Stimulated activated CD4-positive, alpha-beta T cell treated with anti-CD3 and anti-CD28 coated beads, Interleukin-1b, Interleukin-23, amount 100 ng/mL, for 1 hour (primary cell): ENCODE measurements at places on chromosomes 13 and 19.

DNA sequence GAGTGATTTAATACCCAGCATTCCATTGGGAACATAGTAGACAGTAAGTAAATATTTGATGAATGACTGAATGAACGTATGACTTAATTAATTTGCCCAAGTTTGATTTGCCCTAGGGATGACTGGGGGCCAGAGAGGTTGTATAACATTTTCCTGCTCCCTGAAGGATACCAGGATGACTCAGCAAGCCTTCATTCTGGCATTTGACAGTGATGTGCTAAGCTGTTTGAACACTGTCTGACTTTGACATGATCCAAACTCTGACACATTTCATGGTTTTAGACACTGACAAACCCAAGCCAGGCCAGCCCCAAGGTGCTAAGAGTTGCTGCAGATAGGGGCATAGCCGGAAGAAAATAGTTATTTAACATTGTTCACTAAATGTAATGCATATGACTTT lies 53.4 kb upstream of the KLF12 start:
- no peak for DNase-seq

DNA sequence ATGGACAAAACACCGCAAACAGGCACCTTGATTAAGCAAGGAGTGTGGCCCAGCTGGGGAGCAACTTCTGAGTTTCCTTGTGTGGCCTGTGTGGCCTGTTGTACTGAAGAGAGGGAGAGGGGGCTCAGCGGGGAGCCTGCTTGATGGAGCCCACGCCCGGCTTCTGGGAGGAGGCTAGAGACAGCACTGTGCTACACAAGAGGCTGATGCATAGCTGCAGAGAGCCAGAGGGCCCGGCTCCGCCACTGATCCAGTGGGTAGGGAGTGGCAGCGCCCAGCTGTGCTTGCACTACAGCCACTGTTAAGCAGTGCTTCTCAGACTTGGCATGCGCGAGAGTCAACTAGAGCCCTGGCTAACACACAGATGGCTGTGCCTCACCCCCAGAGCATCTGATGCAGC lies 19.0 kb downstream of the LYL1 start:
- DNase-seq = no peak

DNA sequence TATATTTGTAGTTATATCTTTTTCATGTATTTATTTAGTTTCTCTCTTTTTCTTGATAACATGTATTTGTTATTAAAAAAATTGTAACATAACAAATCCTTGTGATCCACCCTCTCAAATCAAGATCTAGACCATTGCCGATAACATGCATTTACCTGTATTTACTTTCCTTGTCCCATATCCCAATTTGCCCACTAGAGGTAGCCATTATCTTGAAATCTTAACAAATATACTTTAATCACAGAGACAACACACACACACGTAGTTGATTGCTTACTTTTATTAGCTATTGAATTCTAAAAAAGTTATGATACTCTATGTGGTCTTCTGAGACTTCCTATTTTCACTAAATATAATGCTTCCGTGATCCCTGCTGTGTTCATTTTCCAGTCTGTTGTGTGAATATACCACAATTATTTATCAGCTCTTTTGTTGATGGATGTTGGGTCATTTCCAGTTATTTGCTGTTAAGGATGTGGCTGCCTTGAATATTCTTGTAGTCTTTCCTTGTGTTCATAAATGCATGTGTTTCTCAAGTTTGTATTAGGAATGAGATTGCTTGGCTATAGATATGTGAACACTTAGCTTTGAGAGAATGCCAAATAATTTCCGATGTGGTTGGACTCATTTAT lies 31.3 kb upstream of the ZMYM2 start:
- DNase-seq = no peak

DNA sequence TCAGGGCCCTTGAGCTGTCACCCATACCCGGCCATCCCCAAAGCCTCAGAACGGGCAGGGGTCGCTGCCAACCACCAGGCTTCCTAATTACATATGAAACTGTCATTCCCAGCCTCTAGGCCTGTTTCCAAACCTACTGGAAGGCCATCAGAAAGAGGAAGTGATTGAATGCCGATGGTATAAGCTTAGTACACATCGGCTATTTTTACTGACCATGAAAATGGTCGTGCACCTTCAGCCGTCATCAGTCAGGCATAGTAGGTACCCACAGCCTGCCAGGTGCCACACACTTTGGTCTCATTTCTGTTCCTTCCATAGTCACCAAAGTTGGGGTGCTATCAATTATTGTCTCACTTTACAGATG lies 10.2 kb downstream of the KRI1 start:
- DNase-seq = no peak

DNA sequence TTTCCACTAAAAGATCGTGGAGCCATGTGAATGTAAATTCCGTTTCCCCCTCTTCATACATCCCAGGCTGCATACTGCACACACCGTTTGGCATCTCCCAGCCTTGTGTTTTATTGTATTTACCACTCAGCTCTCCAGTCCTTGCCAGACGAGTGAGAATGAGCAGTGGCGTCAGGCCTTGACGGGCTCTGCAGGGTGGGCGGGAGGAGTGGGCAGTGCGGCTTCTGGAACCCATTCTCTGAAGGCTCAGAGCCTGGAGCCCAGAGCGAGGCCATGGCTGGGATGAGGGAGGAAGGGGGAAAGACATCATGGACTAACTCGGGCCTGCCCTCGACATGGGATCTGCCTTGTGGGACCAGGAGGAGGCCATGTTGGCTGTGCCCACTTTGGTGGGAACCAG lies 25.1 kb downstream of the BICRA start:
- DNase-seq = no peak

GRCh38 chr13:66483712-66484111 lies 746.4 kb downstream of the PCDH9 start:
- DNase-seq = no peak

- DNase-seq = no peak
Measured at GRCh38 chr19:19600793-19601330, 17.6 kb downstream of the PBX4 start.

- DNase-seq = no peak
Measured at GRCh38 chr19:14840206-14840605, 5.2 kb upstream of the OR7A5 start.

GRCh38 chr19:1039646-1040475 lies at the start of gene ABCA7:
ABCA7 (plus strand) TSS chr19:1040107; CDS start chr19:1041362, 1,255 bp downstream.
- DNase-seq = peak; percentile 99

DNA sequence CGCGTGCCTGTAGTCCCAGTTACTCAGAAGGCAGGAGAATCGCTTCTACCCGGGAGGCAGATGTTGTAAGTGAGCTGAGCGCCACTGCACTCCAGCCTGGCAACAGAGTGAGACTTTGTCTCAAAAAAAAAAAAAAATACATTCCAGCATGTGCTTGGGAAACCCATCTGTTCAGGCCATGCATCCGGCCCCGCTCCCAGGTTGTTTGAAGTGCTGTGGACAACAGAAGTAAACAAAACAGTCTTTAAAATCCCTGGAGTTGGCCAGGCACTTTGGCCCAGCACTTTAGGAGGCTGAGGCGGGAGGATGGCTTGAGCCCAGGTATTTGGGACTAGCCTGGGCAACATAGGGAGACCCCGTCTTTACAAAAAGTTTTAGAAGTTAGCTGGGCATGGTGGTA lies 3.2 kb upstream of the PTPRS start:
- DNase-seq = no peak

GRCh38 chr13:85197431-85197830 lies 601.8 kb downstream of the SLITRK6 start:
- DNase-seq = no peak

DNA sequence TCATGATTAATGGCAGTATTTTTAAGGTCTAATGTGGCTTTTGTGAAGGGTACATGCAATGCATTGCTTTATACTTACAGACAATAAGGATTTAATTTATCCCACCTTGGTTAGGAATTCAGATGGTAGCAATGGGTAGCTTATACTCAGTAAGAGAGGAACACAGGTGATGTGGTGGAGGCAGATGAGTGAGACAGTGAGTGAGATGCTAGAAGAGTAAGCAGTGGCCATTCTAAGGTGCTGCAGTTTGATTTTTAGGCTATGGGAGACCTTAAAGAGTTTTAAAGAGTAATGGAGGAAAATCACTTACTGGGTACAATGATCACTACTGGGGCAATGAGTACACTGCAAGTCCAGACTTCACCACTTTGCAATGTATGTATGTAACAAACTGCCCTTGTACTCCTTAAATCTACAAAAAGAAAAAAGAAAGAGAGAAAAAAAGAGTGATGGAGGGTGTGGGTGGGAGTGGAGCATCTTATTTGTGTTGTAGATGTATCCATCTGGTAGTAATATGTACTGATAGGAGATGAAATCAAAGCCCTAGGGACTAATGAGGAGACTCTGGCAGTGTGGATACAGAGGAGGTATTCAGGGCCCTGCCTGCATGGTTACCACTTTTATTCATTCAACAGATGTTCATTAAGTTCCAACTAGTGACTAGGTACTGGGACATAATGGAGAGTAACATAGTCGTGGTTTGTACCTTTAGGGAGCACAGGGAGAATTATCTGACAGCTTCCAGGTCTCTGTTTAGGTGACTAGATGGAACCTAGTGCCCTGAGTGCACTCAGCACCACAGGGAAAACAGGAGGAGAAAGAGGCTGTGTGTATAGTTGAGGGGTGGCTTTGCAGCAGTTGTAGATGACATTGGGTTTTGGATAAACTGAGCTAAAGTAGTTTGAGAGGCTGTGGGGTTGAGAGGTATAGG lies 99.0 kb downstream of the GPC6 start:
- no peak for DNase-seq

- DNase-seq = no peak
Measured at GRCh38 chr19:40754611-40755247, 3.7 kb downstream of the SNRPA start.

GRCh38 chr13:79943346-79944023 lies 397.4 kb downstream of the SPRY2 start:
- DNase-seq = no peak

DNA sequence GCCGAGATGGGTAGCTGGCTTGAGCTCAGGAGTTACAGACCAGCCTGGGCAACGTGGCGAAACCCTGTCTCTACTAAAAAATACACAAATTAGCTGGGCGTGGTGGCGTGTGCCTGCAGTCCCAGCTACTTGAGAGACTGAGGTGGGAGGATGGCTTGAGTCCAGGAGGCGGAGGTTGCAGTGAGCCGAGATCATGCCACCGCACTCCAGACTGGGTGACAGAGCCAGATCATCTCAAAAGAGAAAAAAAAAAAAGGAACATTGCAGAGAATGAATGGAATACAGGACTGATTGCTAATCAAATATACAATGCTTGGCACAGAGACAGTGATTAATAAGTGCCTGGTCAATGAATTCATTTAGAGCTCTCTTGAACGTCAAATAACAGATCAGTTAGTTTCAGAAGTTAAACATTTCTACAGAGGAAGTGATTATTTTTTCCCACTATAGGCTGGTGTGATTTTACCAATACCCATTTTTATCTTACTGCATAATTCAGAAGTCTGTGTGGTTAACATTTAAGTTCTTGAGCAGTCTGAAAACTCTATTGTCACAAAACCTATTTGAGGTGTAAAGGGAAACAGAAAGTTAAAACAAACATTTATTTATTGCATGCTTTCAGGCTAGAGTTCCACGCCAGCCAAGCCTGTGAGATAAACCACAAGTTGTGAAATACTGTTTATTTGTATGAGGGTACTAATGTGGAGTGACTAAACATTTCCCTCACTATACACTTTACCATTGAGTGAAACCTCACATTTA lies 7.7 kb upstream of the TBC1D4 start:
- no peak for DNase-seq

GRCh38 chr13:51298812-51299211 lies 40.7 kb upstream of the SERPINE3 start:
- DNase-seq = no peak

DNA sequence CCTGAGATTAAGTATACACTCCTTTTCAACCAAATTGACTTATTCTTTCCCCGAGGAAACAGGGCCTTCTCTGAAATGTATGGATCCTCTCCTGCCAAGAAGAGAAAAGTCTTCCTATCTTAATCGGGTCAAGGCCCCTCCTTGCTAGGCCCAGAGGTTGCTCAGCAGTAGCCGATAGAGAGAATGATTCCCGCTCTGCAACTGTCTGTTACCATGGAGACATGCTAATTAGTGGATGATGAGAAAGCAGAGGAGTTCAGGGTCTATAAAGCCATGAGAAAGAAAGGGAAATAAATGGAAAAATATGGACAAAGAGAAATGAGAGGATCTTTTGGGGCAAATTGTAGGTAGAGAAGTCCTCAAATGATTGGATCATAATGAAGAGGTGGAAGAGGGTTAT lies 103.5 kb downstream of the POU4F1 start:
- DNase-seq = no peak

DNA sequence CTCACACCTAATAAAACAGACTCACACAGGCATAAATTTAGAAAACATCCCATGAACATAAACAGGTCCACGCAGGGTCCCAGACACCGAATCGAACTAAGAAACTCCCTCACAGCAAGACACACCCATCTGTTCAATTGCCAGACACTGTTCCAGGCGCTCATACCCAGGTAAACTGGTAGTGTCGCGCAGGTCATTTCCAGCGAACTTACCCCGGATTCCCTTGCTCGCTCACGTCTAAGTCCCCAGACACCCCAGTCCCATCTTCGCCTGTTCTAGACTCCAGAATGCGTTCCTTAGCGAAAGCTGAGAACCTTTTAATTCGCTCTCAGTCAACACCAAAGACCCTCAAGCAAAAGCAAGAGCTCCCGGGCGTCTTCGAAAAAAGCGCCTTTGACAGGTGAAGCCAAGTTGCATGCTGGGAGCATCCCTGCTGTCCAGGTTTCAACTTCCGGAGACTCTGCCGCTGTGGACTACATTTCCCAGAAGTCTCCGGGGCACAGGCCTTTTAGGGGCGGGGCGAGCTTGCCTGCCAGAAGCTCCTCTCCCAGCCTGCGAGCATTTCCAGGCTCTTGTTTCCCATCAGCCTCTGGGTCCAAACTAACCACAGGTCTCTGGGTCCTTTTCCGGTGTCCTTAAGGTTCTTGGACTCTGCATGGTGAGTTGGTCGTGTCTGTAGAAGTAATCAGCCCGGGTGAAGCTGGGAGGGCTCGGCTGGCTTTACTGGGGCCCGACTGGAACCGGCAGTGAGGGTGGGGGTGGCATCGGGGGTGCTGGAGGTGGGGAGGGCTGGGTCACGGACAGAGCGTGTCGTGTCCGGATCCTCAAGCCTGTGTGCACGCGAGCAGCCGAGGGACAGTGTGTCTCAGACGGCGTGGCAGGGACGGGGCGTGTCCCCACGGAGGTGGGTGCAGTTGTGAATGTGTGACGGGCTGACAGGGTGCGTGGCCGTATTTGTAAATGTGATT lies at the start of gene ZNF283:
TSS of gene ZNF283 (plus strand) at position 535 of the 968 bp plus-strand sequence. CDS start 6,184 bp downstream, outside the sequence.
- peak; percentile 47 for DNase-seq

- DNase-seq = no peak
Measured at GRCh38 chr19:47096100-47096704, 17.4 kb downstream of the ZC3H4 start.

DNA sequence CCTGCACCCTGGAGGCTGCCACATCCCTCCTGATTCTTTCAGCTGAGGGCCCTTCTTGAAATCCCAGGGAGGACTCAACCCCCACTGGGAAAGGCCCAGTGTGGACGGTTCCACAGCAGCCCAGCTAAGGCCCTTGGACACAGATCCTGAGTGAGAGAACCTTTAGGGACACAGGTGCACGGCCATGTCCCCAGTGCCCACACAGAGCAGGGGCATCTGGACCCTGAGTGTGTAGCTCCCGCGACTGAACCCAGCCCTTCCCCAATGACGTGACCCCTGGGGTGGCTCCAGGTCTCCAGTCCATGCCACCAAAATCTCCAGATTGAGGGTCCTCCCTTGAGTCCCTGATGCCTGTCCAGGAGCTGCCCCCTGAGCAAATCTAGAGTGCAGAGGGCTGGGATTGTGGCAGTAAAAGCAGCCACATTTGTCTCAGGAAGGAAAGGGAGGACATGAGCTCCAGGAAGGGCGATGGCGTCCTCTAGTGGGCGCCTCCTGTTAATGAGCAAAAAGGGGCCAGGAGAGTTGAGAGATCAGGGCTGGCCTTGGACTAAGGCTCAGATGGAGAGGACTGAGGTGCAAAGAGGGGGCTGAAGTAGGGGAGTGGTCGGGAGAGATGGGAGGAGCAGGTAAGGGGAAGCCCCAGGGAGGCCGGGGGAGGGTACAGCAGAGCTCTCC lies 6.9 kb upstream of the CEACAM5 start:
- DNase-seq = no peak
